ENCODE measurements at places on chromosomes 3 and 15. TPM values are rescaled to one million over a fixed set of nuclear protein-coding genes. Genes with fewer than 3 reads are reported as not detected.

MORC1 gene
- not detected for total RNA-seq

PLA2G4E gene
- total RNA-seq, result not detected

GTF2A2 gene
- total RNA-seq, result 63.5 TPM

SLC51B gene
- not detected for total RNA-seq

CLDN1 gene
- total RNA-seq, result 1.8 TPM

FILIP1L gene
- total RNA-seq, result 332 TPM

QARS1 gene
- total RNA-seq, result 164 TPM

FMN1 gene
- total RNA-seq, result 23.4 TPM

TRPM1 gene
- not detected for total RNA-seq

PDZRN3 gene
- total RNA-seq, result 62.6 TPM

GOLGA8J gene
- total RNA-seq, result 1.5 TPM

COX17 gene
- 43.6 TPM for total RNA-seq

CCR2 gene
- total RNA-seq, result 2.8 TPM

PRICKLE2 gene
- 22.0 TPM for total RNA-seq

CCDC32 gene
- 32.0 TPM for total RNA-seq

GLT8D1 gene
- total RNA-seq, result 28.7 TPM

CTXN2 gene
- total RNA-seq, result not detected

SLC12A1 gene
- 0.42 TPM for total RNA-seq

CCR9 gene
- total RNA-seq, result not detected

SLC22A14 gene
- 0.42 TPM for total RNA-seq

CCDC80 gene
- total RNA-seq, result 1,615 TPM

YEATS2 gene
- 48.1 TPM for total RNA-seq

TTLL13 gene
- total RNA-seq, result not detected

INSYN1 gene
- total RNA-seq, result 12.7 TPM

All from aorta (tissue), 5 donors.